ENCODE measurements at places on chromosomes 11 and 22.

GRCh38 chr11:130636722-130637464 lies 188.4 kb downstream of the ADAMTS15 start:
- DNase-seq: no peak

DNA sequence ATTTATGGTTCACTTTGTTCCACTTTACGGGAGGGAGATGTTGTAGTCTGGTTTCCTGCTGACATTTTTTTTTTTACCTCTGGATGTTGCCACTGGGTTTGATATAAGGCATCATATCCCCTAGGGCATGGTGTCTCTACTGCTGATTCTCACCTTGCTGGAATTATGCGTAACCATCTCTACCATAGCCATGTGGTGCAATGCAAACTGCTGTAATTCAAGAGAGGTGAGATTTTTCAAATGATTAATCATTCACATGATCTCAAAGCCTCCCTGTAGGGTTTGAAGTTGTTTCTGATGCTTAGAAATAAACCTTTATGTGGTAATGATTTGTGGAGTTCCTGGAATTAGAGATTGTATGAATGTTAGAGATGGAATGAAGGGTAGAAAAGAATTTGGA lies 13.0 kb downstream of the MS4A3 start:
- DNase-seq: no peak

DNA sequence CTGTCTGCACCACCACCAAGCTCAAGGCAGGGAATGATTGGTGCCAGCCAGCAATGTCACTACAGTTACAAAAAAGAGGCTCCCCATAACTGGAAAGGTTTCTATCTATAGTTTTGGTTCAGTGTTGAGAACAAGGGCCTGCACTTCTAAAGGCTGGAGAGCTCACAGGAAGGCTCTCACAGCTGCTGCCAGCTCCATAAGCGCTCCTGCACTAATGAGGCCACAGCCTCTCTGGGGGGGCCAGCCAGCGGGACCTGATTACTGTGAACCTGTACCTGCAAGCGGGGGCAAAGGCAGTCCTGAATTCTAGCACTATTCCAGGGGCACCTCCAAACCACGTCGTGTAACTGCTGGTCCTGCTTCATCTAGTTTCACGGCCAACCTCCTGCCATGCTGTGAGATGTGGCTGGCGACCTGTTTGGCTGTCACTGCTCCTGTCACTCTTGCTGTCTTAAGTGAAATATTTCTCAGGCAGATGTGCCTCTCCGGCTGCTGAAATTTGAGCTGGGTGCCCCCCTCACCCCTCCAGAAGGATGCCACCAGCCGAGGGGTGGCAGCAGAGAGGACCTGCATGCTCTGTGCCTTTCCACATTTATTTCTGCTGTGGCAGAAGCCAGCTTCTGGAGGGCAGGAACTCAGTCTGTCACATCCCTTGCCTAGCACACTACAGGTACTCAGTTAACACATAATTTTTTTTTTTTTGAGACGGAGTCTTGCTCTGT lies 53.3 kb upstream of the ARFGAP3 start:
- DNase-seq: no peak

DNA sequence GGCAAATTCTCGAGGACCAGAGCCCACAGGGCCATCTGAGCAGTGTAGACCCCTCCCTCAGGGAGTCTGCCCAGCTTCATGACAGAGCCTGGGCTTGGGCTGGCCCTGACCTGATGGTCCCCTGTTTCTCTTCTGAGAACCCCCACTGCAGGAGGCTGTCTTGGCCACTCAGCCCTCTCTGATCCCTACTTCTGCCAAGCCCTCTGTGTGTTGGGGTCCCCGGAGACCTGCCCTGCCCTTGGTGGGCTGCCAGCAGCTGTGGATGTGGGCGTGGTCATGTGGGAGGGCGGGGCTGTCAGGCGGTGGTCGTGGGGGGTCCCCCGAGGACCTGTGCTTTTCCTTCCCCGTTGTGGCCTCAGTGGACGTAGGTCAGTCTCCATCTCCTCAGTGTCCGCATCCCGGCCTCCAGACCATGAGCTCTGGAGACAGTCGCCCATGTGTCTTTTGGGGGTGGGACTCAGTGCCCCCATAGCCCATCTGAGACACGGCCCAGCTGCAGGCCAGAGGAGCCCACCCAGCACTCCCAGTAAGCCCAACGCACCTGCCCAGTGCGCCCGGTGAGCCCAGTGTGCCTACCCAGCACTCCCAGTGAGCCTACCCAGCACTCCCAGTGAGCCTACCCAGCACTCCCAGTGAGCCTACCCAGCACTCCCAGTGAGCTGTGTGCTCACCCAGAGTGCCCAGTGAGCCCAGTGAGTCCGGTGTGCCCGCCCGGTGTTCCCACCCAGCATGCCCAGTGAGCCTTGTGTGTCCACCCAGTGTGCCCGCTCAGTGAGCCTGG lies 409.2 kb downstream of the TBC1D22A start:
- DNase-seq: no peak

DNA sequence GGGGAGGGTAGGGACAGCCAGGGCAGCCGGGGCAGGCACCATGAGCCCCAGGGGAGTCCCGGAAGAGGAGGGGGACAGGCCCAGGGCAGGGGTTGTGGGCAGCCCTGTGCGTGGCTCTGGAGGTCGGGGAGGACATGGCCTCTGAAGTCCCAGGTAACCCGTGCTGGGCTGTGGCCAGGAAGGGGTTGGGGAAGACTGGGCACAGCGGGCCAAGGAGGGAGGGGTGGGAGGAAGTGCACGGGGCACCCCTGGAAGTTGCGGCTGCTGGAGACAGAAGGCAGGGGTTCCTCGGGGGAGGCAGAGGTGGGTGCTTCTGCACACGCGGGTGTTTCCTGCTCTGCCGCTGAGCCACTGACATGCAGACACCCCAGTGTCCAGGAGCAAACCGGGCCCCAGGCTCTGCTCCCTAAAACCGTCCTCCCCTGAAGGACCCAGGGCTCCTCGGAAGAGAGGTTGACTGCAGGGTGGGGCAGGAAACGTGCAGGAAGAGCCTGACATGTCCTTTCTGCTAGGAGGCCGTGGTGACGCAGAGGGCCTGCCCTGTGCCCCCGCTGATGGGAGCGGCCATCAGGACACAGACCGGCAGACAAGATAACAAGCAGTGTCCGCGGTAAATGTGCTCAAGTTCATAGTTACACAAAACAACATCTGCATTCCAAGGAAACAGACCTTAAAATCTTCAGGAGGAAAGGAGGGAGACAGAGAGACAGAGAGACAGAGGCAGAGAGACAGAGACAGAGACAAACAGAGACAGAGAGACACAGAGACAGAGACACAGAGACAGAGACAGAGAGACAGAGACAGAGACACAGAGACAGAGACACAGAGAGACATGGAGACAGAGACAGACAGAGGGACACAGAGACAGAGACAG lies 5.7 kb downstream of the TNNI2 start:
- DNase-seq: peak; percentile 62

DNA sequence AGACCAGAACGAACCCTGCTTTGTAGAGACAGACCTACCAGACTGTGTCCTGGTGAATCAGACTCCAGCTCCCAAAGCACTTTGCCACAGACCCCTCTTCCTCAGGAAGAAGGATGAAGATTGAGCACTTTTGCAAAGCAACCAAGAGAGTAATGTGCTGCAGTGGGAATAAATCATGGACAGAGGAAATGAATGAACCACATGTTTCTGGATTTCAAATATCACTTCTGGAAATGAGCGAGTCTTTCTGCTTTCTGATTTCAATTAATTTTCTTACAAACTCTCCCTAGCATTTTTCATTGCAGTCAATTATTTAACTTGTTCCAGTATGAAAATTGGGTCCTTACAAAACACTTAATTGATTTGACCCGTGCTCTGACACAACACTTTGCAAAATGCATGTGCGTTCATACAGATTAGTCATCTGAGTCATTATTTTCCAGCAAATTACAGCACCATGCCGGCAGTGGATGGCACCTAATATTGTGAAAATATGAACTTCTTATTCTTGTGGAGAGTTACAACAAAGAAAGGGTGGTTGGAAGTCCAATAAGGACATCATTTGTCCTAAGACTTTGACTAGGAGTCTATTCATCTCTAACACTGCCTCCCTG lies 315.9 kb upstream of the CCDC90B start:
- DNase-seq: no peak

GRCh38 chr22:20427945-20428417 lies 9.6 kb downstream of the SCARF2 start:
- DNase-seq: no peak

- no peak for DNase-seq
Observed at GRCh38 chr11:66962801-66963200, 4.6 kb upstream of the PC start.

DNA sequence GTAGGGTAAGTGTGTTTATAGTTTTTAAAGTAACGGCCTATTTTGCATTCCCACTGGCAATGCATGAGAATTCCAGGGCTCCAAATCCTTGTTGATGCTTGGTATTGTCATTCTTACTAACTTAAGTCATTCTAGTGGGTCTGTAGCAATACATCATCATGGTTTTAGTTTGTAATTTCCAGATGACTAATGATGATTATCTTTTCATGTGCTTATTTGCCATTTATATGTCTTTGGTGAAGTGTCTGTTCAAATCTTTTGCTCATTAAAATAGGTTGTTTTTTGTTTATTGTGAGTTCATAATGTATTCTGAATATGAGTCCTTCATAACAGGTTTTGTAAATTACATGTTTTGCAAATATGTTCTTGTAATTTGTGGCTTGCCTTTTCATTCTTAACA lies 31.2 kb downstream of the MTMR3 start:
- no peak for DNase-seq

DNA sequence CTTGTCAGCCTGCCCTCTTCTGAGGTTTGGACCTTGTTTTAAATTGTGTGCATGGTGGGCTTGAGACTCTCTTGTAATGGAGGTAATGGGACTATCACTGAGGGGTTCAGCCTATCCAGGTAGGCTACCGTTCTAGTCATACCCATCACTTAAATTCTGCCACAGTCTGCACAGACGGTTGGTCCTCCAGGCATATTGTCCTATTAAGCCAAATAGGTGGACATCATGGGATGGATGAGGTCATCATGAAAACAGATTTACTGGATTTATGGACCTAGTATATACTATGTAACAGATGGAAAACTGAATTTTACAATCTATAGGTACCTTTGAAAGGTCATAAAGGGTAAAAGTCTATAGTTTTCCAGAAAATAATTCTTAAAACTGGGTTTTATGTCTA lies 9.1 kb upstream of the RBM4 start:
- no peak for DNase-seq

- DNase-seq: no peak
Observed at GRCh38 chr22:36330127-36330526, 57.6 kb downstream of the MYH9 start.

- DNase-seq: no peak
Observed at GRCh38 chr22:49448526-49448925, 379.1 kb downstream of the BRD1 start.

DNA sequence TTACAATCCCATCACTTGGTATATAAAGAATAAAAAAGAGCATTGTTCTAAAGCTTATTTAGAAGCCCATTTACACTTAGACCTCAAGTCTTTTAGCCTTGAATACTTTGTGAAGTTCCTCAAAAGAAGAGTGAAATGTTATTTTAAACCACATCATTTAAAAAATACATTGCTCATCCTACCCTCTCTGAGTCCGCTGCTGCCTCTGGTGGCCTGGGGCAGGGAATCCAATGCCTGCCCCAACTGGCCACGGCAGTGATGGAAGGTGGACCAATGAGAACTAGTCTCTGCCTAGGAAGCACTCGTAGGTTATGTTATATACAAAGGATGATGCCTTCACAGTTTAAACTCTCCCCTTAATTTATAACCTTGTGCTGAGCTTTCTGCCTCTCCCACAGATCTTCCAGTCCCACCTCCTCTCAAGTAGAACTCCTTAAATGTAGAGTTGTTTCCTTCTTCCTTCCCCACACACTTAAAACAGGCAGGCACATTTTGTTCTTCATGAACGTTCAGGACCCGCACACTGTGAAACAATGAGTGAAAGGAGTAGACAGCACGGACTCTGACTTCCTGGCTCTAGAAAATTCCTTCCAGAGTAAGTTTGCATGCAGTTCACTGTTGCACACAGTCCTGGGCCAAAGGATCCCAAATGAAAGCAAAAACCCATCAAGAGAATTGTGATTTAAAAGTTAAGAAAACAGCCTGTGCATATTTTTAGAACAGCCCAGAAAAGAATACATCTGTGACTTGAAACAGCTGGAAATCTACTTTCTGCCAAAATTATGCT lies 167.8 kb downstream of the RRAS2 start:
- DNase-seq: no peak

- DNase-seq: no peak
Observed at GRCh38 chr11:111623527-111624030, 21.3 kb downstream of the SIK2 start.

DNA sequence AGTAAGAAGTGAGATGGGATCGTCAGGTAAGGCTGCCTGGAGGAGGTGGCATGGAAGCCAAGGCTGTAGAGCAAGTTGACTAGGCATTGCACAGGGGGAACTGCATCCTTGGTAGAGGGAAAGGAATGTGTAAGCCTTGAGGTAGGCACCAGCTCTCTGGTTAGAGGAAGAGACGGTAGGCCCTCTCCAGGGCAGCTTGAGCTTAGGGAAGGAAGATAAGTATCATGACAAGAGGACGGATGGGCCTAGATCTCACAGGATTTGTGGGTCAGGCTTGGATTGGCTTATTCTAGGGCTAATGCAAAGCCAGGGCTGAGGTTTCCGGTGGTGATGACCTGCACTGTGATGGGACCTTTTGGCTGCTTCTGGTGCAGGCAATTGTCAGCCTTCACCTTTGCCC lies 1035.8 kb downstream of the TBC1D22A start:
- DNase-seq: no peak

DNA sequence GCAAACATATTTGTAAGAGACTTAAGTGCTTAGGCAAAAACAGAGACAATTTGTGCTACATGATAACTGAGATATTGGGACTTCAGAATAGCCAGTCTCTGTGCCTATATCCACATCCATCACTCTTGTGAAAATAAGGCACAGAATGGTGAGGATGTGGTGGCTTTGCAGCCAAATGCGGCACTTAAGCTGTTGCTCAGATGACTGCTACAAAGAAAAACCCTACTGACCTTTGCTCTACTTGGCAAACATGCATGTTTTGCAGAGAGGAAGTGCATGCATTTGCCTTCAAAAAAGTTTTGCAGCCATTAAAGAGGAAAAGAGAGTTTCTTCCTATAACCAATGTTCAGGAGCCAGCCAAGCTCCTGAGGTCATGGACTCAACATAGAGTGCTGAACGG lies 675.0 kb upstream of the KIRREL3 start:
- DNase-seq: no peak

- DNase-seq: no peak
Observed at GRCh38 chr11:21807350-21807749, 385.5 kb upstream of the ANO5 start.

DNA sequence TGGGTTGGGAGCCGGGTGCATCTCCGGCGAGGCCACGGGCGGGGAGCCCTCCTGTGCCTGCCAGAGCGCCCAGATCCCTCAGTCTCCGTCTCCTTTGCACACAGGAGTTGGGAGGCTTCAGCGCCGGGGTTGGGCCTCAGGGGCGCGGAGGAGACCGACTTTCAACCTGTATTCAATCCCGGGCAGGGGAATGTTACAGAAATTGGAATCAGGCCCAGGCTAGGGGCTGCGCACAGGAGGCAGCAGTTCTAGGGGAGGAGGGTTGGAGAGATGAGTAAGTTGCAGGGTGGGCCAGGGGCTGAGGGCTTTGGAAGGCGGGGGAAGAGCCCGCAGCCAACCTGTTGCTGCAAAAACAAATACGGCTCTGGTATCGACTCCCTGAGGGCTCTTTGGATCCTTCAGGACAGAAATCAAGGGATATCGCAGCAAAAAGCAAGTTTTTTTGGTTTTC lies 640 bp upstream of the KCNA4 start:
- no peak for DNase-seq
